ENCODE measurements at places on chromosomes 13 and 19. TPM values are rescaled to one million over a fixed set of nuclear protein-coding genes. Genes with fewer than 3 reads are reported as not detected.

GRCh38 chr19:15423130-15423529 lies 4.3 kb upstream of the AKAP8L start:
- no peak for DNase-seq
- H3K4me3 ChIP-seq = no peak overlapping the region
- H3K4me1 ChIP-seq = peaks cover 3% of the 10 kb centered on the region

DNA sequence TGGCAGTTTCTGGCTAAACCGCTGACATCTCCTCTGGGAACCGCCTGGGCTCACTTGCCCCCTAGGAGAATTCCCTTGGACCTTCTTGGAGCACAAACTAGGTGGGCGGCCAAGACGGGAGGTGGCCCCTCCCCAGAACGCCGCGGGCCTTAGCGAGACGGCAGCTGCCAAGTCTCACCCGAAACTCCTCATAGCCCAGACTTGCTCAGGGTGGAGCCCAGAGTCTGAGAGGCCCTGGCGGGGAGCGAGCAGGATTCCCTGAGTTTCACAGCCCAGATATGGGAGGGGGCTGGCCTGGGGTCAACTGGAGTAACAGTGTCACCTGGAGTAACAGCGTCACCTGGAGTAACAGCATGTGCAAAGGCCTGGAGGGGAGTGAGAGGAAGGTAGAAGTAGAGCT lies 10.1 kb downstream of the TINCR start:
- H3K27ac ChIP-seq = peak overlapping the region; percentile 40
- no peak overlapping the region for H3K4me3 ChIP-seq
- no peak for DNase-seq
- peaks cover 5% of the 10 kb centered on the region for H3K27me3 ChIP-seq
- H3K36me3 ChIP-seq = no peaks in the 10 kb centered on the region

GRCh38 chr19:35484252-35485036 lies 5.8 kb downstream of the KRTDAP start:
- H3K27me3 ChIP-seq = peaks cover 14% of the 10 kb centered on the region
- H3K4me3 ChIP-seq = no peak overlapping the region
- no peaks in the 10 kb centered on the region for H3K36me3 ChIP-seq
- H3K4me1 ChIP-seq = no peaks in the 10 kb centered on the region

- no peak overlapping the region for H3K4me3 ChIP-seq
- no peaks in the 10 kb centered on the region for H3K27me3 ChIP-seq
- no peaks in the 10 kb centered on the region for H3K36me3 ChIP-seq
- no peaks in the 10 kb centered on the region for H3K4me1 ChIP-seq
- H3K27ac ChIP-seq = no peak overlapping the region
Observed at GRCh38 chr13:109344552-109345157, 441.7 kb downstream of the IRS2 start.

DNA sequence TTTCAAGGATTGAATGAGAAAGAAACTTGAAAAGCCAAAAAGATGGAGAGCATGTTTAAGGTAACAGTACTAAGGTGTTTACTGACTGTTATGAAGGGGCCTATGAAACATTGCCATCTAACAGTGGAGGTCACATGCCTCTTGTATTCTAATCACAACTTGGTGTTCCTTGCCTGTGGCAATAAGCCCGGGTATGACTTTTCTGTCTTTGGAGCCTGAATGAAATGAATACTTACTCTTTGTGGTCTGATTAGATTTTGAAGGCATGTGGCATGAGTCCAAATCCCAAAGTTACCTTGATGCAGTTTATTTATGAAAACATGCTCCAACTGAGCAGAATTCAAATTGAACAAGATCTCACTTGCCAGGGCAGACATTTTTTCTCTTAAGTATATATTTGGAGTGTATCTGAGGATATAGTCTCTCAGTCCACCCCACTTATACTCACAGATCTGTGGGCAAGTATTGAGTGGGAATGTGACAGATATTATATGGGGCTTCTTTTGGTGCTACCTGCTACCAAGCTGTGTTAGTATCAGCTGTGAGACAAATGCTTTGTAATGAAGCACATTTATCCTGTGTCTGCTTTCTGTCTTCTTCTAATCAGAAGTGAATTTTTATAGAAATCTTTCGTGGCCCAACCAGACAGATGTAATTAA lies 67.5 kb downstream of the B3GLCT start:
- H3K27me3 ChIP-seq = no peaks in the 10 kb centered on the region
- DNase-seq = no peak
- H3K27ac ChIP-seq = no peak overlapping the region
- 0 out of 2 replicates have a peak, but pooled peaks cover 3% of the 10 kb centered on the region for H3K4me1 ChIP-seq
- H3K36me3 ChIP-seq = peaks cover 26% of the 10 kb centered on the region

DNA sequence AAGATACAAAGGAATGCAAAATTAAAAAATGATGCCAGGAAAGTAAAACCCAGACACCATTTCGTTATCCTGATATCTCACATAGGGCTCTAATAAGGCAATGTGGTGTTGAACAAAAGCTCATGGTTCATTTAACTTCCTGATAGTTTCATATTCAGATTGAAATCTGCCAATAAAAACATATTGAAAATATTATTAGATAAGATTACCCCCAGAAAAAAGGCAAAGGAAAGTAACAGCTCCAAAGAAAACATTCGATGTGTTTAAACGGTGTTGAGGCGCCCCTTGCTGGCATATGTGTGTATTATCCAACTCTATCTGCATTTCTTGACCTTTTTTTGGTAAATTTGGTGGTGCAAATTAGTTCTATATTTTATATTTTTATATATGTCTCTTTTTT lies 75.9 kb downstream of the ESD start:
- H3K4me1 ChIP-seq = no peaks in the 10 kb centered on the region
- H3K4me3 ChIP-seq = no peak overlapping the region
- peak; percentile 32 for DNase-seq
- H3K36me3 ChIP-seq = peaks cover 23% of the 10 kb centered on the region

- no peak overlapping the region for H3K4me3 ChIP-seq
- peaks cover 37% of the 10 kb centered on the region for H3K36me3 ChIP-seq
- DNase-seq = no peak
Observed at GRCh38 chr19:48244281-48244680, 11.4 kb downstream of the CARD8 start.

DNA sequence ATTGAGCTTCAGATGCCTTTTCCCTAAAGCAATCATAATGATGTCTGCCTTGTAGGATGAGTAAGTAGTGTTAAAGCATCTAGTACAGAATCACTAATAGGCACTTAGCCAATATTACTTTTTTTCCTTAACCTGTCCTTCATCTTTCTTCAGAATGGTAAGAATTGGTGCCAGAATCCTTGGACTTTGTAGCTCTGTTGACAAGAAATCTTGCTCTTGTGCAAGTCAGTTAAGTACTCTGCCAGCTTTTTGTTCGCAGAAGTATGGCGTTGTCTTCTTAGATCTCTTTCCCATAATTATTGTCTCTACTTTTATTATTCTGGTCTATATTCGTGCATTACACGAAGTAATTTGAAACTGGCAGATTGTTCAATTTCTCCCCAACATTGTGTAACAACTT lies 554.5 kb downstream of the PCDH9 start:
- H3K27me3 ChIP-seq = no peaks in the 10 kb centered on the region
- H3K4me1 ChIP-seq = no peaks in the 10 kb centered on the region
- peaks cover 5% of the 10 kb centered on the region for H3K36me3 ChIP-seq
- no peak for DNase-seq
- no peak overlapping the region for H3K27ac ChIP-seq

DNA sequence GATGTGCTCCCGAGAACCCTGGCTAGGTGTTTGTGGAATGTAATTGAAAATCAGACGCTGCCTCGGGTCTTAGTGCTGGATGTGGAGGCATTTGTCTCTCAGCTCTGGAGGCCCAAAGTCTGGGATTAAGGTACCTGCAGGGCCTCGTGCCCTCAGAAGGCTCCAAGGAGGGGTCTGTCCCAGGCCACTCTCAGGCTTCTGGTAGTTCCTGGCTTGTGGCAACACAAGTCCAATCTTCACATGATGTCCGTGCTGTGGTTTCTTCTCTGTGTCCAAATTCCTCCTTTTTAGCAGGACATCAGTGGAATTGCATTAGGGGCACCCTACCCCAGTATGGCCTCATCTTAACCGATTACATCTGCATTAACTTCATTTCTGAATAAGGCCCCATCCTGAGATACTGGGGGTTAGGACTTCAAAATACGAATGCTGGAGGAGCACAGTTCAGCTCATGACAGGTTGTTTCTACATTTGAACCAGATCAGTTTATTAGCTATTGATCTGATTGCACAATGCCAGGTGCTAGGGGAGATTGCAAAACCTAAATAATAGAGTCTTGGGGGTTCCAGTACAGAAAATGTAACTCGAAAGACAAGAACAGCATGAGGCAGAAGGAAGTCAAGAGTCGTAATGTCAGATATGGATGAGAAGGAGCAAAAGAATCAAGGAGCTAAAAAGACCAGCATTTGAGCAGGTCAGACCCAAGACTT lies 3.9 kb downstream of the ARHGEF7 start:
- H3K27me3 ChIP-seq = peaks cover 42% of the 10 kb centered on the region
- DNase-seq = no peak
- H3K4me1 ChIP-seq = peaks cover 9% of the 10 kb centered on the region
- H3K4me3 ChIP-seq = no peak overlapping the region

DNA sequence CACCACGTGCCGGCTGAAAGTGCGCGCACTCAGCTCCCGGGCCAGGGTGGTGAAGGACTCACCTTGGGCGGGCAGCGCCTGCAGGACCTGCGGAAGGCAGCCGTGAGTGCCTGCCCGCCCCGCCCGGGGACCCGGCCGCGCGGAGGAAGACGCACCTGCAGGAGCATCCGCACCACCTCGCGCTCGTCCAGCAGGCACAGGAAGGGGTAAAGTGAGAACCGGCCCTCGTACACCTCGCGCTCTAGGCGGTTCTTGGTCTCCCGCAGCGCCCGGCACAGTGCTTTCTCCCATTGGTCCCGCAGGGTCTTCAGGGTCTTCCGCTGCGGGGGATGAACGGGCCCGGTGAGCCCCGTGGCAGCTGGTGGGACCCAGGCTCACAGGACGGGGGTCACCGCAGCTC lies 10.7 kb downstream of the POLRMT start:
- no peak for DNase-seq
- no peak overlapping the region for H3K4me3 ChIP-seq
- no peaks in the 10 kb centered on the region for H3K27me3 ChIP-seq
- H3K36me3 ChIP-seq = peaks cover 23% of the 10 kb centered on the region
- H3K4me1 ChIP-seq = no peaks in the 10 kb centered on the region
- no peak overlapping the region for H3K27ac ChIP-seq

GRCh38 chr13:109145631-109146030 lies 516.2 kb downstream of the MYO16 start:
- peaks cover 3% of the 10 kb centered on the region for H3K4me1 ChIP-seq
- no peak overlapping the region for H3K4me3 ChIP-seq
- H3K36me3 ChIP-seq = no peaks in the 10 kb centered on the region
- no peak overlapping the region for H3K27ac ChIP-seq
- peaks cover 9% of the 10 kb centered on the region for H3K27me3 ChIP-seq

DNA sequence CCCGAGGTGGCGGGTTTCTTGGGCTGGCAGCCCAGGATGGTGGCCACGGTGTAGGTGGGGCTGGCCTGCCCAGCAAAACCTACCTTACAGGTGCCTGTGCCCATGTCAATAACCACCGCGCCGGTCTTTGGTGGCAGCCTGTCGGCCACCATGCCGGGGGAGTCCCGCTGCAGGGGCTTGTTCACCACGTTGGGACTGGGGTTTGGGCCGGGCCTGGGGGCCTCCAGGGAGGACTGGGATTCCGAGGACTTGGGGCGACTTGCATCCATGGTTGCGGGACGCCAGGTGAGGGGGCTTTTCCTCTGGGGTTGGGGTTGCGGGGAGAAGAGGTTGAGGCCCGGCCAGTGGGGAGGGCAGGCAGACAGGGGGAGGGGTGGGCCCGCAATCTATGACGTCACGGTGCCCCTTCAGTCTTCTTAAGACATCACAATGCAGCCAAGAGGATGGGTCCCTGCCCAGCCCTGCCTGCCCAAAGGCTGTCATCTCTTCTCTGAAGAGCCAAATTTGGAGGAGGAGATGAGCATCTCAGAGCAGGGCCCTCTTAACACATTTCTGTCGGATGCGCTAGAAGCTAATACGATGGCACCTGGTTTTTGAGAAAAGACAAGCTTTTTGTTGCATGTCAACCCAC lies at the start of gene ACTL9:
ACTL9 (minus strand) TSS at position 363 of the 631 bp plus-strand sequence; CDS start at position 269, 94 bp downstream.
- no peak within 1 kb of the TSS for H3K27ac ChIP-seq
- no peak within 1 kb of the TSS for H3K4me3 ChIP-seq
- DNase-seq = no peak

DNA sequence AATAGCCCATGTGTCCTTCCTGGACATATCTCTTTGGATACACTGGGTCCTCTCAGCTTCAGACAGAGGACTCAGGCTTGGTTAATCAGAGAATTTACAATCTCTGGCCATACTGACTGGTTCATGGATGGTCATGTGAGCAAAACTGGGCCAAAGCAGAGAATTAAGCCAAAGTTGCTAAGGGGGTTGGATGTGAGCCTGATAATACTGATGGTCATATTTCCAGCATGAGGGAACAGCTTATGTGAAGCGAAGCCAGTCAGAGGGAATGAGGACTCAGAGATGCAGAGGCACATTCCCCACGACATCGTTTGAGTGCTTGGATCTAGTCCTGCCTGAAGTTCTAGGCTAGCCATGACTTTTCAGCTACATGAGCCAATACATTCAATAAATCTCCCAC lies 22.0 kb upstream of the LRRC4B start:
- peaks cover 11% of the 10 kb centered on the region for H3K4me1 ChIP-seq
- H3K27me3 ChIP-seq = peaks cover 35% of the 10 kb centered on the region
- DNase-seq = no peak
- no peak overlapping the region for H3K4me3 ChIP-seq
- no peaks in the 10 kb centered on the region for H3K36me3 ChIP-seq

DNA sequence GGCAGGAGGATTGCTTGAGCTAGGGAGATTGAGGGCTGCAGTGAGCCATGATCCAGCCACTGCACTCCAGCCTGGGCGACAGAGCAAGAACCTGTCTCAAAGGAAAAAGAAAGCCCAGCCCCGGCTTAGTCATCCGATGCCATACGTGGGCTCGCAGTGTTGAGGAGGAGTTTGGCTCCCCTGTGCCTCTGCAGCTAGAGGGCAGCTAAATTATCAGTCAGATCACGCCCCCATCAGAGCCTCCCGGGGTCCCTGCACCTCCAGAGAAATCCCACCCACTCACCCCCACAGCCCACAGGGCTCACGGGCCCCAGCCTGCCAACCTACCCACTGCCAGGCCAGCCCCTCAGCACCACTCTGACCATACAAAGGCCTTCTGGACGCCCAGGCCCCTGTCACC lies 27.6 kb downstream of the MAU2 start:
- no peaks in the 10 kb centered on the region for H3K4me1 ChIP-seq
- peaks cover 52% of the 10 kb centered on the region for H3K36me3 ChIP-seq
- H3K27me3 ChIP-seq = no peaks in the 10 kb centered on the region
- no peak overlapping the region for H3K27ac ChIP-seq
- no peak for DNase-seq
- H3K4me3 ChIP-seq = no peak overlapping the region

GRCh38 chr13:112052213-112052612 lies 14.7 kb upstream of the SOX1 start:
- peaks cover 97% of the 10 kb centered on the region for H3K27me3 ChIP-seq
- H3K27ac ChIP-seq = no peak overlapping the region
- no peak overlapping the region for H3K4me3 ChIP-seq

The PDX1 gene
- total RNA-seq = not detected

The GALP gene
- not detected for total RNA-seq

The TYROBP gene
- 0.46 TPM for total RNA-seq

The ZNF98 gene
- total RNA-seq = not detected

The ZNF611 gene
- total RNA-seq = 22.4 TPM

Measured in WTC11 (cell line).